ENCODE measurements at places on chromosomes 1 and 21.

DNA sequence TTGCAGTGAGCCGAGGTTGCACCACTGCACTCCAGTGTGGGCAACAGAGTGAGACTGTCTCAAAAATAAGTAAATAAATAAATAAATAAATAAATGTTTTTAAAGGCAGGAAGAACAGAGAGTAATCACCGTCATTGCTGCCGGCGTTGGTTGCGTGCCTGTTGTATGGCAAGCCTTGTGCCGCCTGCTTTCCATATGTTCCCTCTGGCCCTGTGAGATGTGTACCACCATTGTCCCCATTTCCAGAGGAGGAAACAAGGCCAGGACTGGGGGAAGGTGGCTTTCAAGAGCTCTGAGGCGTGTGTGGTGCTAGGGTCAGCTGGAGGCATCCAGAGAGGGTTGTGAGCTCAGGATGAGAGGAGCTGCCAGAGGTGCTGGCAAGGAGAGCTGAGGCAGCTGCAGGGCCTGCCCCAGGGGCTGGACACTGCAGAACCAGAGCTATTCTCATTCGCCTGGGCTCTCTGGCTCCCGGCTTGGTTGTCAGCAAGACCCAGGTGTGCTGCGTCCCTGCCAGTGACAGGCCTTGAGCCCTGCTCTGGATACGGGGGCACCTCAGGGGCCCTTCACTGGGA lies 5.2 kb upstream of the MARCKSL1 start:
- DNase-seq: no peak

DNA sequence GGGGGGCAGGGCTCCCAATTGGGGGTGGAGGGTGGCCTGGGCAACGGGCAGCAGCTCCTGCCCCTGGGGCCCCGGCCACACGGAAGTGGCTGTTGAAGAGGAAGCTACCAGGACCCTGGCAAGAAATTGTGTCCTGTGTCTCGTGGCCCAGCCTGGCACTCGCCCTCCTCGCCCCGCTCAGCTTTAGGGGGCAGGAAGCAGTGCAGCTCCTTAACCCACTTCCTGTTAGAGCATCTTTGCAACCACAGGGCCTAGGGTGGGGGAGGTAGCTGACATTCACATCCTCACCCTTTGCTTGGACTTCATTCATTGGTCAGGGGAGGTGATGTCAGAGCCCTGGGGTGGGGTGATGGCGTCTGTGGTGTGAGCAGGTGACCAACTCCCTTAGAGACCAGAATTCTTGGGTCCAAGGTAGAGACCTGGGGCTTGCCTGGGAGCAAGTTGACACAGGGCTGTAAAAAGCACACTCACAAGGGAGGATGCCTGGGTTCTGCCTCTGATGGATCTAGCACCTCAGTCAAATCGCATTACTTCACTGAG lies at the start of gene ARHGAP30:
TSS of gene ARHGAP30 (minus strand) at position 161 of the 540 bp plus-strand sequence. CDS start 267 bp downstream, outside the sequence.
- peak; percentile 97 for DNase-seq

DNA sequence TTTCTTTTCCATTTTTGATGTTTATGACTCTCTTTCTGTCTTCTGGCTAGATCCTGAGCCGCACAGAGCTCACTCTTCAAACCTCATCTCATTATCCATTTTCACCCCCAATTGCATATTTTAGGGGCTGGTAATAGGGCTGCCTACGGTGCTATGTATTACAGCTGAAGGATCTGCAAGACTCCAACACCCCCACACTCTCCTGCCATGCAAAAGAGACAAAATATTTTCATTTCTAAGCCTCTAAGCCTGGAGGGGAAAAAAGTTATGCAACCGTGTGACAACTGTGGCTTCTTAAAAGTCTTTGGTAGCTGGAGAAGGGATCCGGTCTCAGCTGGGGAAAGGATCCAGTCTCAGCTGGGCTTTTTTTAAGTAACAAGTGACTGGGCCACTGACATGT lies 311.6 kb downstream of the NPHP4 start:
- DNase-seq: no peak

- no peak for DNase-seq
Observed at GRCh38 chr21:31041295-31042079, 3.2 kb upstream of the KRTAP19-8 start.

- no peak for DNase-seq
Observed at GRCh38 chr1:113830039-113830438, 17.8 kb upstream of the RSBN1 start.

- no peak for DNase-seq
Observed at GRCh38 chr1:196207612-196208217, 400.5 kb downstream of the KCNT2 start.

DNA sequence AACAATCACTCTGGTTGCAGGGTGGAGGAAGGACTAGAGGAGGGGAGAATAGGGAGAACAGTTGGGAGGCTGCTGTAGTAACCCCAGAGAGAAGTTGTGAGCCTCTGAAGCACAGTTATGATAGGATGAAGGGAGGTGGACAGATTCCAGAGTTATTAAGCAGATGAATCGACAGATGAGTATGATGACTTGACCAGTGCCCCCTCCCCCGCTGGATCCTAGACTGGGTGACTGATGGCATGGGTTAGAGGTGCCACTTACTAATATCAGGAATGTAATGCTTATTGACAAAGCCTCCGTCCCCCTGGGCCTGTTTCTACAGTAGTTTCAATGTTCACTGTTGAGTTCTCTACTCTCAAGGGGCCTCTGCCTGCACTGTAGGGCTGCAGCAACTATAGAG lies 14.0 kb upstream of the TIPRL start:
- no peak for DNase-seq

GRCh38 chr1:64295561-64295960 lies 92.1 kb downstream of the UBE2U start:
- no peak for DNase-seq

GRCh38 chr1:208256556-208256955 lies 12.4 kb upstream of the PLXNA2 start:
- no peak for DNase-seq

GRCh38 chr1:231187571-231187970 lies 25.7 kb downstream of the TRIM67 start:
- DNase-seq: no peak

DNA sequence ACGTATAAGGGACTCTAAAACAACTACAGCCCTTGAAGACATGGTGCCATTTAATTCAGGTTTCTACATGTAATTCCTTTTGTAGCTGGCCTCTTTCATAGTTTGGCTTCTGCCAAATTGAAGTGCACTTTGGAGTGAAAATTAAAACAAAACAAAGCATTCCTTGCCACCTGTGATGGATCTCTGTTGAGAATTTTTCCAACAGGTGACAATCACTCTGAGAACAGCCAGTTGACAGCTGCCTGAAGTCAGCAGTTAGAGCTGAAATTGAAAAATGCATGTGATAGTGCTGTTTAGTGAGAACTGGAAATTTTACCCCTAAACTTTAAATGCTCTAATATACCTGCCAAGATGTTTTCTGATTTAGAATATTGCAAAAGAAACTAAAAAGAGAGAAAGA lies 134.5 kb downstream of the SNX7 start:
- DNase-seq: no peak

GRCh38 chr1:112544011-112544688 lies 35.4 kb downstream of the WNT2B start:
- peak; percentile 36 for DNase-seq

DNA sequence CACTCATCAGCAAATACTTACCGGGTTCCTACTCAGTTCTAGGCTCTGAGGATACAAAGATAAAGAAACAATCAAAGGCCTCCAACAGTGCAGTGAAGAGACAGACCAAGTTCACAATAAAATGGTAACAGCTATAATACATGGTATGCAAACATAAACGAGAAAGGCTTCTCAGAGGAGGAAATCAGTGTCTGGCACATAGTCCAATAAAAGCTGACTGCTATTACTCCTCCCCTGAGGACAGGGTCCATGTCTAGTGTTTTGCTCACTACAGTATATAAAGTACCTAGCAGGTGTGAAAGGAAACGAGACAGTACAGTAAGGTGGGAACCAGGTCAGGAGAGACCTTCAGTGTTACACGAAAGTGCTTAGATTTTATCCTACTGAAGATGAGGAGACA lies 4.3 kb downstream of the RBM34 start:
- DNase-seq: no peak

DNA sequence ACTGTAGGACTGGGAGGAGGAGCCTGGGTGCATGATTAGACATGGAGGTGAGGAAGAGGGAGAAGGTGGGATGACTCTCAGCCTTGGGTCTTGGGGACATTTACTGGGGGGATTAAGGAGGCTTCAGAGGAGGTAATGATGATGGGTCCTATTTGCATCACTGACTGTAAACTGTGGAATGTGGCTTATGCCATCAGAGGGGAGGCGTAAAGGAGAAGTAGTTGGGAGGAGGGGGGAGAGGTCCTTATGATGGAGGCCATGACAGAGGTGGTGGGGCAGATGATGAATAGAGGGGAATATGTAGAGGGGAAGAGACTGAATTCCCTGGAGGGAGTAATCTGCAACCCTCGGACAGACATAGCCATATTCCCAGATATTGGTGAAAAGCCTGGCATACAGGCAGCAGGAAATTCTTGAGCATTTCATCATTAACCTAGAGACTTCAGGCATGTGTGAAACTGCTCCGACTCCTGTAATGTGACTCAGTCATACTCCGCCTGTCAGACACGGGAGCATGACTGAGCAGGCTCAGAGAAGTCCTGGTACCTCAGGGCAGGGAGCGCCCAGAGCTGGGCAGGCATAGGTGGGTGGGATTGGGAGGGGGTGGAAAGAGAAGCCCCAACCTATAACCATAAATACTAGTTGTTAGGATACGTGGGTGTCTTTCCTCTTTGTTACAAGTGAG lies 8.0 kb upstream of the LCE5A start:
- no peak for DNase-seq

- no peak for DNase-seq
Observed at GRCh38 chr1:20847611-20848080, 60.5 kb upstream of the HP1BP3 start.

DNA sequence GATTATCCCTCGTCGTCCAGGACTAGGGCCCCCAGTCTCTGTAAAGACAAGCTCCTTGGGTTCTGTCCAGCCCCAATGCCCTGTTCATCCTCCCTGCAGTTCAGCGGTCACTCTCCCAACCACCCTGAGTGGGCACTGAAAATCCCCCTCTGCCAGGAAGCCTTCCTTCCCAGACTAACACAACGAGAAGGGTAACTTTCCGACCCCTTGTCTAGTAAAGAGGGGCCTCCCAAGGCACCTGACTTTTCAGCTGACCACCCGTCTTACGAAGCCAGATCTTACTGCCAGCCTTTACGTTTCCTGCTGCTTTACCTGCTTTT lies 13.4 kb downstream of the TMEM9 start:
- no peak for DNase-seq

- peak; percentile 57 for DNase-seq
Observed at GRCh38 chr1:18949686-18950400, 6.6 kb downstream of the IFFO2 start.

DNA sequence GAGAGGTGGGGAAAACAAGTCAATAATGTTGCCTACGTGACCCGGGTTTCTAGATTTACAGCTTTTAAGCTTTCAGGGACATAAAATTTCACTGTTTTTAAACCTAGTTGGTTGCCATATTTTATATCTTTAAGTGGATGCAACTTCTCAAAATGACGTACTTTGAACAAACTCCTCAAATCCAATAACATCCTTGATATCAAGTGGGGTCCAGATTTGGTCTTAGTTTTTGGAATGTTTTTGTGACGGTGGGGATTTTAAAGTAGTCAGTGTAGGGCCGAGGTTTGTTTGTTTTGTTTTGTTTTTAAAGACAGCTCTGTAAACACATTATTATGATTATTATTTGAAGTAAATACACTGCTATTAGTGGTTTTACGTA lies 453 bp downstream of the CDKN2C start:
- no peak for DNase-seq

DNA sequence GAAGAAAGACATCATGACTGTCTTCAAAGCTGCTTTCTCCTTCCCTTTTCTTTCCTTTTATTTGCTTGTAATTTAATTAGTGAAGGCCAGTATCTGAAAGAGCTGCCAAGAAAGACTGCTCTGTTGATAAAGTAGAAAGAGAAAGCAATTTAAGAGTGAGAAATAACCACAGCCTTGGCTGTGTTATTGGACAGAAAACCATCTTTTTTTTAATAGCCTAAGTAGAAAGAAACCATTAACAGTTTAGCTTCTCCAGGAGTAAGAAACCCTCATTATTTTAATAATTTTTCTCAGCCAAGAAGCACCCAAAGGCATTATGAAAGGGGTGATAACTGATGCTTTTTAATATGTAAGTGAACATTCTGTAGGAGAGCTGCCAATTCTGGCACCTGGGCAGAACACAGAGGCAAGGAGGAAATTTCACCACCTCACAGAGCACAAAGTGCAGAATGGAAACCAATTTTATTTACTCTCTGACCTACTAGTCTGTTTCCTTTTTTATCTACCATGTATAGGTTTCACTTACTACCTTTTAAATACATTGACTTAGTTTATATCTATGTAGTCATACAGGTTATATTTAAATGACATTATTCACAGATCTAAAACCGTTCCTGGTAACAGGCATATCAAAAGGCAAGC lies 703.2 kb downstream of the MRPL39 start:
- DNase-seq: no peak

DNA sequence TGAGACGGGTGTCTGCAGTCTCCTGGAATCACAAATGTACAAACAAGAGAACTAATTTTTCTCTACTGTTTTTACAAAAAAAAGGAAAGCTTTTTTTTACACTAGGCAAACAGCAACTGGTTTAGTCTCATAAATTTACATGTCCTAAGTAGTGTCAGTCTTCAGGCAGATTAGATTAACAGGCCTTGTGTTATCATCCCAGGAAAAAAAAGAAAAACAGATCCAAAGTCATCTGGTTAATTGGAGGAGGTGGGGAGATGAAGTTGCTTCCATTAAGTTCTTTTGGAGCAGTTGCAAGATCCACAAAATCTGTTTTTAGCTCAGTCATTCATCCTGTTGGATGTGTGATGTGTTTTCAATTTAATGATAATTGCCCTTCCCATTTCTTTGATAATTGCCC lies 363.5 kb upstream of the ADGRL2 start:
- no peak for DNase-seq

Measured in activated CD4-positive, alpha-beta T cell treated with anti-CD3 and anti-CD28 coated beads, Interleukin-2, Interleukin-6, amounts not matched to agents 100 ng/mL and 50 ng/mL, durations not matched to agents 16 hours and 8 hours (primary cell).